ENCODE measurements at places on chromosomes 7 and 10. TPM values are rescaled to one million over a fixed set of nuclear protein-coding genes. Genes with fewer than 3 reads are reported as not detected.

The GSDME gene
- 25.5 TPM for total RNA-seq

The CDH23 gene
- 7.1 TPM for total RNA-seq

DNA sequence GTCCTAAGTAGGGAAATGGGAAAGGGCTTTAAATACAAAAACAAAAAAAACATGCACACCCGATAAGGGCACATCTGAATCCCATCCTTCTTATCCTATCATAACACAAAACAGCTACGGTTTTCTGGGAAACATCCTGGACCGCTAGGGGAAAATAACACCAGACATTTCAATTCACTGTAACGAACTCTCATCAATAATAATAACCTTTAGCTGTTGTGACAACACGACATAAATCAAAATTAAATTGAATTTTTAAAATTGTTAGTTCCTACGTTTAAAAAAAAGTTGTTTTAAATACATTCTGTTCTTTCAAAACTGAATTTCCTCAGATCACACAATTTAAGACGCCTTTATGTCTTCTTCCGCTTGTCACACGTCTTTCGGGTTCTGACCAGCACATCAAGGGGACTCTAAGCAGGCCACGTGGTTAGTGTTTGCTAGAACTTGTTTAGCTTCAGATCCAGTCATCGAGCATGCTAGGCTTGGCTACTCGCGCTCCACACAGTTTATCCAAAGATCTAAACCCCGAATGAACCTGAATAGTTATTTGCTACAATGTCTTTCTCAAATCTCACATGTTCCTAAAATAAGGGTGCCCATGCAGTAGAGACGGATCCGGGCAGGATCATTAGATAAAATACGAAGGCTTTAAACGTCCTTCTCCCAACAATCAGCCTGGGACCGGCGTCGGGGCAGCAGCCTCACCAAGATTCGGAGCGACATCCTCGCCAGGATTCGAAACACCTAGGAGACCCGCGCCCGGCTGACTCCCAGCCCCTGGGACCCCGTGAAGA lies 839 bp downstream of the IKZF5 start:
- DNase-seq, result no peak

GRCh38 chr10:112532956-112533355 lies 85.9 kb downstream of the VTI1A start:
- DNase-seq, result no peak

GRCh38 chr7:132270517-132270916 lies 305.8 kb downstream of the PLXNA4 start:
- DNase-seq, result no peak

DNA sequence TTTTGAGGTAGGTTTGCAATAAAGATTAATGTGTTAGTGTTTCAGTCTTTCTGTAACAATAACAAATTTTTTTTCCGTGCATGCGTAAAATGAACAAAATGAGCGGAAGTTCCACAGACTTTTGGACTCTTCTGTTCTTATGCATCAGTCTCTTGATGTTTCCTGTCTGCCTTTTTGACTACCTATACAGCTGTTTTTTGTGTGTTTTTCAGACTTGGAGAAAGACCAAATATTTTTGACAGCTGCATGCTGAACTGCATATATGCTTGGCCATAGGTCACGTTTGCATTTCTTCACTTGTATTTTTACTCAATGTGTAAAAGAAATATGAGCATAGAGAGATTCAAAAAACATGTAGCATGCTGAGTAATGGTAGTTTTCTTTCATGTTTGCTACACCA lies 119.3 kb downstream of the BBS9 start:
- DNase-seq, result no peak

DNA sequence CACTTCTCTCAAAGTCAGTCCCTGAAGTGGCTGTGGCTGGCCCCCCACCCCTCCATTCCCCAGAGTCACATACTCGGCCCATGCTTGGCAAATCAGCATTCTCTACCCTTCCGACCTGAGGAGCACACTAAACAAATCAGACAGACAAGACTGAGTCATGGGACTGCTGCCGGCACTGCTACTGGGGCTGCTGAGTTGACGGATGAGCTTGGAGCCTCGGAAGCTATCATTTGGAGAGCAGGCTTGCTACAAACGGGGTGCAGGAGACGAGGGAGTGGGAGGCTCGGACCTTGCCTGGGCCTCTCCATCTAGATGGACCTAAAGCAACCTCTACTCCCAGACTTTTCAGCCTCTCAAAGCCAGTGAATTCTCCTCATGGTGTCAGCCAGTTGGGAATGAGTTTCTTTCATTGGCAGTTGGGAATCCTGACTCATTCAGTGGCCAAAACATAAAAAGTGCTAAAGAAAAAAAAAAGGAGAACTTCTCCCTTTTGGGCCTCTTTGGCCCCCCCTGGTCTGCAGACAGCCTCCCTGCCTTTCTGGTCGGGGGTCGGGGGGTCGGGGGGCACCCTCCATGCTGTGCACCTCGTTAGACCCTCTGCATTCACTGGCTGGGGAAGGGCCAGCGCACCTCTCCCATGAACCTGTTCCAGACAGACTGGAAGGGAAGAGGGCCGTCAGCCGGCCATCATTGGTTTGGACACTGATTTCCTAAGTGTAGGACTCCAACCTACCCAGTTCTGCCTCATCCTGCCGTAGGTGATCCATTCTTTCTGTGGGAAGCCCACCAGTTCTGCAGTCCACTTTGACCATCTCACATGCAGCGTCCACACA lies 52.3 kb upstream of the COL13A1 start:
- DNase-seq, result no peak

Measured in uterus (tissue), 4 donors.